ENCODE measurements at places on chromosomes 1 and 21.

DNA sequence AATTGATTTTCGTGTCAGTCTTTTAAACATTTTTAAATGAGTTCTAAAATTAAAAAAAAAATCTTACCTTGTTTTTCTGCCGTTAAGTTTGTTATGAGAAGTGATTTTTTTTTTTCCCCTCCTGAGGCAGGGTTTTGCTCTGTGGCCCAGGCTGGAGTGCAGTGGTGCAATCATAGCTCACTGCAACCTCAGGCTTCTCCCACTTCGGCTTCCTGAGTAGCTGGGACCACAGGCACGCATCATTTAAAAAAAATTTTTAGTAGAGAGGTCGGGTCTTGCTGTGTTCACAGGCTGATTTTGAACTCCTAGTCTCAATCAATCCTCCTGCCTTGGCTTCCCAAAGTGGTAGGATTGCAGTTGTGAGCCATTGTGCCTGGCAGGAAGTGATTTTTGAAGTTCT is 41.1 kb downstream of the MTR start:
- no peak for DNase-seq

GRCh38 chr1:230701434-230701833 is 12.5 kb downstream of the AGT start:
- no peak for DNase-seq

DNA sequence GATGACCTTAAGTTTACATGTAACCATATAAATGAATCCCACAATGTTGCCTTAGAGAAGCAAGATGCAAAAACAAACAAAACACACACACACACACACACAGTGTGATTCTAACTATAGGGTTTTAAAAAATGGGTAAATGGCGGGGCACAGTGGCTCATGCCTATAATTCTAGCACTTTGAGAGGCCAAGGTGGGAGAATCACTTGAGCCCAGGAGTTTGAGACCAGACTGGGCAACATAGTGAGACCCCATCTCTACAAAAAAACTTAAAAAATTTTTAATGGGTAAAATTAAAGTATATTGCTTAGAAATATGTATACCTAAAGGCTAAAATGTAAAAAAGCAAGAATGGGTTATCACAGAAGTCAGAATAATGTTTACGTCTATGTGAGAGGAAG is 15.8 kb downstream of the KMO start:
- DNase-seq: no peak

DNA sequence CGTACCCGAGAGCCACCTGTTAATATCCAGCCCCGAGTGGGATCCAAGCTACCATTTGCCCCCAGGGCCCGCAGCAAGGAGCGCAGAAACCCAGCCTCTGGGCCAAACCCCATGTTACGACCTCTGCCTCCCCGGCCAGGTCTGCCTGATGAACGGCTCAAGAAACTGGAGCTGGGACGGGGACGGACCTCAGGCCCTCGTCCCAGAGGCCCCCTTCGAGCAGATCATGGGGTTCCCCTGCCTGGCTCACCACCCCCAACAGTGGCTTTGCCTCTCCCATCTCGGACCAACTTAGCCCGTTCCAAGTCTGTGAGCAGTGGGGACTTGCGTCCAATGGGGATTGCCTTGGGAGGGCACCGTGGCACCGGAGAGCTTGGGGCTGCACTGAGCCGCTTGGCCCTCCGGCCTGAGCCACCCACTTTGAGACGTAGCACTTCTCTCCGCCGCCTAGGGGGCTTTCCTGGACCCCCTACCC is 1.4 kb downstream of the USP21 start:
- no peak for DNase-seq

DNA sequence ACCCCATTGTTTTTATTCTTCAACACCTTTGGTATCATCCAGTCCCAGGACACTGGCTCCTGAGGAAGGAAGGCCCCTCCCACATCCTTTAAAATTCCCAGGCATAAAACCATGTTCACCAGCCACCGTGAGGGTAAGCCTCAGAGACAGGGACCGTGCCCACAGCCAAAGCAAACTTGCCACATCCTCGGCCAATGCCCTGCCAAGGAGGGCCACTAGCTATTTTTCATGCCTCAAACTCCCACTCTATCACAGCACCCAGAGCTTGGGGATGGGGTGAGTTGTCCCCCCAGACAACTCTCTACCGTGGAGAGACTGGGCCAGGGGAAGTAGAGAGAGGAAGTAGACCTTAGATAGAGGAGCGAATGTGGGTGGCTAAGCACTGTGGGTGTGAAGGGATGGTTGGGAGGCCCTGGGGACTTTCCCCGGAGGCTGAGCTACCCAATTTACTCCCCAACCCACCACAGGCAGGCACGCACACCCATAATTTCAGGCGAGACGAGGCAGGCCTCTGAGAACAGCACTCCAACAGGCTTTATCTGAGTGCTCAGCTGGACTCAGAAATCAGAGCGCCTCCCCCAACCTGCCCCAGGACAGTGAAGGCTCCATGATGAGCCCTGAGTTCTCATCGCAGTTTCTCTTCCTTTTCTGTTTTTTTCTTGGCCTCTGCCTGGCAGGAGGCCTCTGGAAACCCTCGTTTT is 15.9 kb upstream of the BTG2 start:
- no peak for DNase-seq

DNA sequence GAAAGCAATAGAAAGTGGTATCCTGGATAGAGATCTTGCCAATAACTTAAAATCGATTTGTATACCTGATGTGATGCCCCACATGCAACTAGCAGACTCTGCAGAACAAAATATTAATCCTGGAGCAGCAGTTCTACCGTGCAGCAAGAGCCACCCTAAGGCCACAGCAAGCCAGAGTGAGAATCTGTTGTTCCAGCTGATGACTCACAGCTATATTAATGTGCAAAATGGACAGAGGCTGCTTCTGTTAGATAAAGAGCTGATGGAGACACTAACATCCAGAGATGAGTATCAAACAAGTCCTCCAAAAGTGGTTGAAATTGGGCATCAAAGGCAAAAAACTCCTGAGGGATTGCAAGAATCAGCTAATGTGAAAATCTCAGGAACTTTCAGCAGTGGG is 127.8 kb downstream of the MACF1 start:
- no peak for DNase-seq

GRCh38 chr1:7852804-7853683 is at the start of gene UTS2:
Gene UTS2 (minus strand): TSS chr1:7853065. CDS start chr1:7853003, 62 bp downstream.
- DNase-seq: no peak

GRCh38 chr1:97097404-97097925 is 375.9 kb downstream of the PTBP2 start:
- no peak for DNase-seq

- DNase-seq: no peak
Measured at GRCh38 chr1:221227872-221228337, 348.7 kb downstream of the HLX start.

DNA sequence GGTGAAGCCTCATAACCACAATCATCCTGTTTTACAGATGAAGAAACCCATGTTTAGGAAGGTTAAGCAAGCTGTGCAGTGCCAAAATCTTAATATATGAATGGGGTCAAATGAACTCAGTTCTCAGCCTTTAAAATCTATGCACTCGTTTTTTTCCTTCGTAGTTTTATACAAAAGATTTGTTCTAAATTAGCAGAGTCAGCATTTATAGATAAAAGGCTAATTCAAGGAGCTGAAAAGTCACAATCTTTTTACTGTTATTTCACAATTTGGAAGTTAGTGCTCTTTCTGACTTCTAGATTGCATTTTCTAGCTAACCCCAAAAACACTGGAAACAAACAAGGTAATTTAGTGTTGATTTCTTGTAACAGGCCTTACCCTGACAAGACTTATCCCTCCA is 766.9 kb upstream of the ADGRL4 start:
- DNase-seq: no peak

- no peak for DNase-seq
Measured at GRCh38 chr1:188224263-188224662, 1395.5 kb downstream of the PLA2G4A start.

DNA sequence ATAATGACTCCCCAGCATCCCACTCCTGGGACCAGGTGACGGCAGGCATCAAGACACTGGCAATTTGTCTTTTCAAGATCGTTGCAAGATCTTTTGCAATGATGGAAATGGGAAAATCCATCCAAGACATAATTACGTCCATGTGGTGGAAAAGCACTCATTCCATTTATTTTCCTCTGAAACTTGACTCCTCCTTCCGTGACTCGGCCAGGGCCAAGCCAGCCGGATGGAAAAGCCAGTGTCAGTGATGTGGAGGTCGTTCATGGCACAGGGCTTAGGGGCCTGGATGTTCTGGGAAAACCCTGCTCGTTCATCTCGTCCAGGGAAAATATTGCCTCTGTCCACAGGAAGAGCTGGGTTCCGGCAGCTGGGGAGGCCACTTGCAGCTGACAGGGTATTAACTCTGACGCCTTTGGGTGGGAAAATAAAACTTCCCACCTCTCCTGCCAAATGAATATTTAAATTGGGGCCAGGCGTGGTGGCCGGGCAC is 46.2 kb downstream of the C1orf198 start:
- no peak for DNase-seq

DNA sequence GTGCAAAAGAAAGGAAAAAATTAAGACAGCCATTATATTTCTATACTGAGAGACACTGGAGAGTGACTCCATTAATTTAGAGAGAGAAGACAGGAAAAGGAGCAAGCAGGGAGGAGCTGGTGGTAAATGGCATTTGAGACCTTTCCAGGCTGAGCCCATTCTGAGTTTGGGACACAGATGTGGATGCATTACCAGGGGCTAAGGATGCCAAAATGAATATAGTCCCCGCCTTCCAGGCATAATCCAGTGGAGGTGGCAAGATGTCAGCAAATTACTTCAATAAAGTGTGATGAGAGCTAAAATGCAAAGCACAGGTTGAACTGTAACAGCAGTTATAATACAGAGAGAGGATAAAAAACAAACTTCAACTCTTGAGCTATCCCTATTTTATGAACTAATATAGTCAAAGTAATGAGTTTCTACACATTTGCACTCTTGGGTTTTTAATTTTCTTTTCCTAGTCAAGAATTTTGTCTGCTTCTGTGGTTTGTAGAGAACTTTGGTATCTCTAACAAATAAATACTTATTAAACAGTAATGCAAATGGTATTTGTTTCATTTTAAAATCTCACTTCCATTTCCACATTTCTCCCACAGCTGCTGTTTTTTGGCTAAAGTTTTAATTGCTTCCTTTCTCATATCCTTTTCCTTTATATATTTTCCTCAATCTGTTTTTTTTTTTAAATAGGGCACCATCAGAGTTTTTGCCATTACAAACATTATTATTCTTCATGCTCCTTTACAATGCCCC is 228.2 kb upstream of the KCNK2 start:
- no peak for DNase-seq

GRCh38 chr21:31752352-31752751 is 20.4 kb upstream of the SCAF4 start:
- no peak for DNase-seq
